Fibroblast of the conjunctiva (primary cell): ENCODE measurements at places on chromosomes 4 and X.

GRCh38 chrX:9644335-9644734 lies 121.3 kb downstream of the GPR143 start:
- no peak for DNase-seq

DNA sequence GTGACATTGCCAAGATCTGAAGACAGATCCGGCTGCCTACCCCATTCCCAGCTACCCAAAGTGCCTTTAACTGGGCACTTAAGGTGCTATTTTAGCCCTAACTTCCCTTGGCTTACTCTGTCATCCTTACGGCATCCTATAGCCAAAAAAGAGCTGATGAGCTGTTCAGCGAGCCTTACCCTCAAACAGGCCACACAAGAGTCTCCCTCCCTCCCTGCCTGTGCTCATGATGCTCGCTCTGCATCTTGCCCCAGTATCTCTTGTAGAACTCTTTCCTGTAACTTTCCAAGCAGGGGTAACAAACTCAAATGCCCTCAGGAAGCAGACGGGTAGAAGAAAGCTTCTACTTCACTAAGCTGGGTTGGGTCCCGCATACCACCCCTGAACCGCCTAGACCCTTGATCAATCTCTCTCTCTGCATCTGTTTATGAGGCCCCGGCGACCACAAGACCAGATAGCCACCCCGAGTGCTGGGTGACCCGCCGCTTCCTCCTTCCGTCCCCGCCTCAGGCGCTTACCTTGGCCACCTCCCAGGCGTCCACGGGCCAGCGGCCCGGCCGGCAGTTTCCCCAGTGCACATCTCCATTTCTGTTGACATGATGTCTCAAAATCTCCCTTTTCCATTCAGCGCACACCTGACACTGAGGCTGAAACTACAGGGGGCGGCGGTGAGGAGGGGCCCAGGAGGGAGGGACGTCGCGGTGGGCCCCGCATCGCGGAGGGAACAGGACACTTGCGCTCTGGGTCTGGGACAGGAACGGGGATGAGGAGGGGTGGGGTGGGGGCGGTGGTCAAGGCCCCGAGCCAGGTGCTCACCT lies 663 bp downstream of the CXorf38 start:
- DNase-seq = no peak

- no peak for DNase-seq
Measured at GRCh38 chr4:163473576-163473975, at the start of gene TKTL2. TSS of gene TKTL2 (minus strand) at chr4:163473754. CDS start at chr4:163473734, 20 bp downstream.

DNA sequence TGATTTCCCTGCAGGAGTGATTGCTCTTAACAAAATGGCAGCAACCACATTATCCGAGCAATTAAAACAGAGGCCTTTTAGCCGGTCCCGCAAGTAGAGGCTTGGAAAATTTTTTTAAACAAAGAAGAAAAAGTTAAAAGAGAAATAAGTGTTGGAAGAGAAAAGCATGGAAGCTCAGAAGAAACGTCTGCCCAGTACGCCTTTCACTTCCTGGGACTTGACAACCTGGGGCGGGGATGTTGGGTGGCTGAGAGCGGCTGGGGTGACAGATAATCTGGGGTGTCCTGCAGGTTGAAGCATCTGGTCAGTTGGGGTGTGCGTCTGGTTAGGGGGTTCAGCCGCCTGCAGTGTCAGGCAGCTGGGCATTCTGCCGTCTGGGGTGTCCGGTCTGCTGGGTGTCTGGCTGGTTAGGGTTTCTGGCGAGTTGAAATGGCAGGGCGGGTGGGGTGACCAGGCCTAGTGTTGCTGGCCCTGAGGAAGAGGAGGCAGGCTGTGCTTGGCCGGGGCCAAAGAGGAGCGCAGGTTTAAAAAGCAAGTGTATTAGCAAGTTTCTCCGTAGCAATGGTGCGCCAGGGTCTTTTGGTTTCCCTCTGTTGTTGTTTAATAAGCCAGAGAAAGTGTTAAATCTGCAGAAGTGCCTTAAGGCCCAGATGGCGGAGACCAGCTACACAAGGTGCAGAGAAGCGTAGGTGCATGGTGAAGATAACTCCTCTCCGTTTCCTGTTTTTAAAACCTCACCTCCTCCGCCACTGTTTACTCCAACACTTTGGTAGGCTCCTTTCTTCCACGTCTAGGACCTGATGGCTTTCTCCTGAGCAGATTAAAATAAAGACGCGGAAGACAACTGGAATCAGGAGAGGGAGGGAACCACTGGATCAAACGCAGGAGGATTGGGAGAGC lies 5.6 kb downstream of the HAND2 start:
- no peak for DNase-seq

- DNase-seq = no peak
Measured at GRCh38 chrX:6266041-6266440, 37.4 kb upstream of the NLGN4X start.

GRCh38 chr4:6134612-6135220 lies 65.6 kb downstream of the JAKMIP1 start:
- no peak for DNase-seq

GRCh38 chrX:130695931-130696330 lies 207.1 kb downstream of the ENOX2 start:
- DNase-seq = no peak

GRCh38 chrX:109890910-109891502 lies 111.9 kb upstream of the TMEM164 start:
- DNase-seq = peak; percentile 46

GRCh38 chr4:119834906-119835612 lies 206.5 kb upstream of the PDE5A start:
- DNase-seq = no peak
